ENCODE measurements at places on chromosomes 2 and 18.

DNA sequence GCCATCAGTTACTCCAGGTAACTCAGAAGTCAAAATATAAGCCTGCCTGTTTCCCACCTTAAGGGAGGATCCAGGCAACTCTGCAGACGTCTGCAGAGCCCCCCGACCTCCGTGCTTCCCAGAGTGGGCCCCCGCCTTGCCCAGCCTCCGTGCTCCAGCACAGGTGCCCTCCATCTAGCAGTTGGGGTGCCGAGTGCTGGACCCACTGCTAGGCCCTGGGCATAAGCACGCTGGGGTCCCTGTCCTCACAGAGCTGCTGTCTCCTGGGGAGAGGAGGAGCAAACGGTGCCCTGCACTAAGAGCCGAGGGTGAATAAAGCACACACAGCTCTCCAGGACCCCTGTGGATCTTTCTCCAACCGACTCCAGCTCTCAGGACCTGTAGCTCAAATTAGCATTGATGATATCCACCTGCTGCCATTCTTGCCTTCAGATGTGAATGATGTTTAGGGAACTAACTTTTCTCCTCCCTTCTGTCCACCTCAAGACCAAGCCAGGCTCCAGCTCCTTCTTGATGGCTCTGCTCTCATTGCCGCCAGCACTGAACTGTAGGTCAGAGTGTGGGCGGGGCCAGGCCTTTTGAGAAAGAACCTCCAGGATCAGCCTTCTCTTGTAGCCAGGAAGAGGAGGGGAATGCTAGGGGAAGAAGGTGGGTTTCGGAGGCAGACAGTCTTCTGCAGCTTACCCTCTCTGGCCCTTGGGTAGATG lies 121.2 kb downstream of the SMAD7 start:
- no peak for DNase-seq

GRCh38 chr2:235083822-235084221 lies 132.0 kb downstream of the SH3BP4 start:
- no peak for DNase-seq

- DNase-seq = no peak
Observed at GRCh38 chr2:158953926-158954763, 14.3 kb upstream of the TANC1 start.

- no peak for DNase-seq
Observed at GRCh38 chr2:152477347-152478092, 142.5 kb downstream of the FMNL2 start.

- no peak for DNase-seq
Observed at GRCh38 chr2:120486441-120486840, 140.5 kb downstream of the INHBB start.

- DNase-seq = no peak
Observed at GRCh38 chr2:173353556-173353955, 1.1 kb upstream of the CDCA7 start.

DNA sequence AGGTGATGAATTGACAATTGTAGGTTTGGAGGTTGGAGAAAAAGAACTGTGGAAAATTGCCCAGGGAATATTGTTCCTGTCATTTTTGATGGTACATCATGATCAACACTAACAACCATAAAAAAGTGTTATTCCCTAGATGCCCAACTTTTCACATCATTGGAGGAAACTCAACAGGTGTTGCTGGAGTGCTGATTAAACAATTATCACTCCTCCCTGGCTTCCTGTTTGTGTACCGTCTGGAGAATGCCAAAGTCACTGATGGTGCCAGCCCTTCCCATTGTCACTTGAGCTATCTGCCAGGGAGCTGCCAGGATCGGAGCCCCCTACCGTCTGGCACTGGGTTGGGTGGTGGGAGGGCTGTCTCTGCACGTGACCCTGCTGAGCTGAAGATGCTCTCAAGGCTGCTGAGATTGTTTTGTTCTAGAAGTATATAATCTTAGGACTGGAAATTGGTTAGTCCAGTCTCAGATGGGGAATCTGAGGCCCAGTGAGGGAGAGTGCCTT lies 156.9 kb downstream of the PRKCE start:
- no peak for DNase-seq

DNA sequence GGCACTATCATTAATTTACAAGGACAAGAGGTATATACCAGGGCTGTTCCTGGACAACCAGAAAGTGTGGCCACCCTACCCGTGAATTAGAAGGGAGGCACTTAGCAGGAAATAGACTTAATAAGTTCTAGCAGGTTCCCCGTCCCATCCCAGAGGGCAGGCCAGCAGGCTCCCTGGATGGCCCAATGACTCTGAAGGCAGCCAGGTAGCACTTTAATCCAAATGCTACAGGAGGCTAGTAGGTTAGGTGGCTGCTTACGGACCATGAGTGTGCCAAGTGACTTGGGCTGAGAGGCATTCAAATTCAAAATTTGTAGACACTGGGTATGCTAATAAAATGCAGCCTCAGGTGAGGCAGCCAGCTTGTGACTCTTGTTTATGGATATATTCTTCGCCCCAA lies 123.9 kb downstream of the UXS1 start:
- DNase-seq = no peak

GRCh38 chr2:124081154-124081716 lies 56.1 kb downstream of the CNTNAP5 start:
- no peak for DNase-seq

DNA sequence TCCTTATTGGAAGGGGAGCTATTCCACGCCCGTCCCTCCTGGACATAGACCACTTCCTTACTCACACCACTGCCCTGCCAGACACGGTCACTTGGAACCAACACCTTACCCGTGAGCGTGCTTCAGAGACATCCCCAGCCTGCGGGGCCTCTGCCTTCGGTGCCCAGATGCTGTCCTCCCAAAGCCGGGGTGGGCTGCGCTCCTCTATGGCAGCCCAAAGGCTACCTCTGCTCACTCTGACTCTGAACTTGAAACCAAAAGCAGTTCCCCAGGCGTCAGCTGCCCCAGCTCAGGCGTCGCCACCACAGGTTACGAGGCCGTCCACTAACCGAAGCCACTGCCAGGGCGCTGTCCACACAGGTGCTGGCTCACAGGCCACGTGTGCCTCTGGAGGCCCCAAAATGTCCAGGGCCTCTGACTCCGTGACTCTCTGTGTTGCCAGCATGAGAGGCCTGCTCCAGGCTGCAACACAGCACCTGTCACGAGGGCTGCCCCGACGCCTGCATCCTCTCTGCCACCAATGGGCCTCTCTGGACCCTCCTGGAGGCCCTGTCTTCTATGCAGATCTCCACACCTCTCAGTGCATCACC lies 23.8 kb downstream of the HDAC4 start:
- DNase-seq = no peak

GRCh38 chr18:53795610-53796009 lies 428.9 kb downstream of the MBD2 start:
- DNase-seq = no peak

- DNase-seq = no peak
Observed at GRCh38 chr2:218081063-218081462, 12.0 kb downstream of the RUFY4 start.

GRCh38 chr2:4561196-4561595 lies 857.8 kb downstream of the DCDC2C start:
- no peak for DNase-seq

- DNase-seq = no peak
Observed at GRCh38 chr2:70160545-70160944, 30.3 kb downstream of the C2orf42 start.

GRCh38 chr2:172449911-172450550 lies 22.6 kb downstream of the ITGA6 start:
- no peak for DNase-seq

DNA sequence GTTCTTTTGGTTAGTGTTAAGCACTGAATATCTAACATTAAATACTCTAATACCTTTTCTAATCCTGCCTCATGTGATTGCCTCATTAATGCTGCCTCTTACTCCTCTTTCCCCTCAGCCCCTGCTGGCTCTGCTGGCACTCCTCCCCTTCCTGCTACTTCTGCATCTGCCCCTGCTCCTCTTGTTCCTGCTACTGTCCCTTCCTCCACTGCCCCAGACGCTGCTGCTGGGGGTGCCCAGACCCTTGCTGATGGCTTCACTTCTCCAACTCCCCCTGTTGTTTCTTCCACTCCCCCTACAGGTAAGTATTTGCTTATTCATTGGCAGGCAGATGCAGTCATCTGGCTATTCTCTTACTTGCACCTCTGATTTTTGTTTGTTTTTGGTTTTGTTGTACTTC lies 68.5 kb downstream of the ABI2 start:
- no peak for DNase-seq

GRCh38 chr2:48668992-48669391 lies 51.3 kb downstream of the GTF2A1L start:
- DNase-seq = no peak

DNA sequence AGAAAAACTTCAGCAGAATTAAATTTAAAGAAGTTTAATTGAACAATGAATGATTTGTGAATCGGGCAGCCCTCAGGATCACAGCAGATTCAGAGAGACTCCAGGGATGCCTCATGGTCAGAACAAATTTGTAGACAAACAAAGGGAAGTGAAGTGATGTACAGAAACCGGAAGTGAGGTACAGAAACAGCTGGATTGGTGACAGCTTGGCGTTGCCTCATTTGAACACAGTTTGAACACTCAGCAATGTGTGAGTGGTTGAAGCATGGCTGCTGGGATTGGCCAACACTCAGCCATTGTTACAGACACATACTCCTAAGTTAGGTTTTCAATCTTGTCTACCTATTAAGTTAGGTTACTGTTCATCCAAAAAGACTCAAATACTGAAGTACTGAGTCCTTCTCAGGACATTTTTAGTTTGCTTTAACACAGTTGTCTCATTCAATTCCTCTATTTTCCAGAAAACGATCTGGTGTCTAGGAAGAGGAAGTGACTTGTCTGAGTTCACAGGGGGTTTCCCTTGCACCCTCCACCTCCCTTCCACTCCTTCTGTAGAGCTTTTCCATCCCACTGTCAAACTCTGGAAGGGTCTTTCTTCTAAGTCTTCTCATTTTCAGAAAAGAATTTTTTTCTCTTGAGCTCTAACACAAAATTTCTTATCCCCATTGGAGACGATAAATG lies 137.9 kb downstream of the SLC4A3 start:
- no peak for DNase-seq

GRCh38 chr2:127614246-127614645 lies 31.7 kb upstream of the GPR17 start:
- no peak for DNase-seq

- peak; percentile 56 for DNase-seq
Observed at GRCh38 chr2:127142663-127143630, 36.0 kb upstream of the BIN1 start.

- DNase-seq = no peak
Observed at GRCh38 chr18:37611614-37612279, 46.1 kb upstream of the CELF4 start.

GRCh38 chr2:68737711-68738110 lies 3.1 kb downstream of the ARHGAP25 start:
- peak; percentile 30 for DNase-seq
